Keratinocyte (primary cell): ENCODE measurements at places on chromosomes 12 and 14. TPM values are rescaled to one million over a fixed set of nuclear protein-coding genes. Genes with fewer than 3 reads are reported as not detected.

MAP1LC3B2 gene
- polyA plus RNA-seq, result 2.7 to 6.0 TPM (median 4.3 TPM) in 3 replicates

TAS2R9 gene
- polyA plus RNA-seq, result not detected in 3 replicates

ARPC3 gene
- polyA plus RNA-seq, result 90.0 to 139 TPM (median 106 TPM) in 3 replicates

CHD8 gene
- polyA plus RNA-seq, result 21.0 to 24.7 TPM (median 23.3 TPM) in 3 replicates

DNA sequence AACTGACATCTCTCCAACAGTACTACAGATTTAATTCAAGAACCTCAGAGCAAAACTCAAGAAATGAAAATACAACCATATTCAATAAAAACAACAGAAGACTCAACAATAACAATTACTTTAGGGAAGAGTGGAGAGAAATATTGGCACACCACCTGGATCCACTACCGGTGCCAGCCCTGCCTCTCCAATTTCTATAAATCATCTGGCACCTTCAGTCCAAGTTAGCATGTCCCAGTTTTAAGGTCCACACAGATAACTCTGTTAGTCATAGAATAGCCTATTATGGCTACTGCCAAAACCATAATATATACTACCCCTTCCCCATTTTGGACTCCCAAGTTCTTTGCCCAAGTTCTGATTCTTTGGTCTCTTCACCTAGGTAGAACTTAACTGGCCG is 69.9 kb upstream of the PSMA6 start:
- no peak for DNase-seq

GRCh38 chr14:68232300-68233055 is 412.9 kb downstream of the RAD51B start:
- DNase-seq, result peak; percentile 69

- DNase-seq, result no peak
Observed at GRCh38 chr12:68245180-68246021, 8.0 kb downstream of the IL22 start.

GRCh38 chr14:35201066-35201465 is 78.7 kb downstream of the PRORP start:
- DNase-seq, result no peak
